ENCODE measurements at places on chromosomes 6 and 20. TPM values are rescaled to one million over a fixed set of nuclear protein-coding genes. Genes with fewer than 3 reads are reported as not detected.

Gene NRSN1
- not detected for total RNA-seq

- H3K27ac ChIP-seq: no peak overlapping the region
- no peaks in the 10 kb centered on the region for H3K27me3 ChIP-seq
- no peak overlapping the region for H3K4me3 ChIP-seq
- no peaks in the 10 kb centered on the region for H3K36me3 ChIP-seq
- no peak for DNase-seq
Measured at GRCh38 chr6:56440551-56440981, 193.2 kb upstream of the COL21A1 start.

DNA sequence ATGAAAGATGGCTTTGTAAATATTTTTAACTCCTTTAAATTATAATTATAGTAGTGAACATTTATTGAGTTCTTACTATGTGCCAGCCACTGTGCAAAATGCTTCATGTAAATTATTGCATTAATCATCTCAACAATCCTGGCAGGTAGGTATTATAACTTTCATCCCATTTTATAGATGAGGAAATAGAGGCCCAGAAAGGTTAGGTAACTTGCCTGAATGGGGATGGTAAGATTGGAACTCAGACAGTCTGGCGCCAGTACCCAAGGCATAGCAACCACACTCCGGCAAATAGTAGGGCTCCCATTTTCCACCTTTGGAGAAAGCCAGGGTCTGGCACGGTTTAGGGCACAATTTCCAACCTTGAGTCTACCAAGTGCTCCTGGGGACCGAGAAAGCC, 129.8 kb downstream of the VEGFA start:
- H3K4me3 ChIP-seq: no peak overlapping the region
- H3K27me3 ChIP-seq: no peaks in the 10 kb centered on the region
- no peak overlapping the region for H3K27ac ChIP-seq
- H3K4me1 ChIP-seq: no peaks in the 10 kb centered on the region
- no peak for DNase-seq

Gene CD93
- total RNA-seq: 17.9 TPM

GRCh38 chr20:50508171-50508755, 1.9 kb upstream of the PTPN1 start:
- no peak overlapping the region for H3K4me3 ChIP-seq
- H3K4me1 ChIP-seq: peaks cover 16% of the 10 kb centered on the region
- no peak for DNase-seq
- no peak overlapping the region for H3K27ac ChIP-seq
- H3K27me3 ChIP-seq: no peaks in the 10 kb centered on the region

DNA sequence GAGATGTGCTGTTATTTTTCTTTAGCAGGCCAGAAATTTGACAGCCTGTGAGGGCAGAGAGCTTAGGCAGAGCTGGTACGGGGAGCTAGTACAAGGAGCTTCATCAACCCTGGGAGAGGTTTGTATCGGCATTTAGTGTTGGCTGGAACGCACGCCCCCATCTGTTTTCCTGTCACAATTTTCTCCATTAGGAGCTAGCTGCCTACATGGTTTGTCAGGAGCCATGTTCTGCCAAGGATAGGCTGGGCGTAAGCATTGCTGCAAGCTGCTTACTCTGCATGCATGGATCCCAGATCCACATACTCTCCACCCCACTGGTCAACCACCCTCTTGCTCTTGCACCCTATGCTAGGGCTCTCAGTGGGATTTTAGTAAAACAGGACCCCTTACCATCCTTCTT, 449.0 kb upstream of the CHD6 start:
- H3K27me3 ChIP-seq: no peaks in the 10 kb centered on the region
- H3K36me3 ChIP-seq: no peaks in the 10 kb centered on the region
- no peak overlapping the region for H3K4me3 ChIP-seq

Gene BANF2
- total RNA-seq: not detected

- H3K27me3 ChIP-seq: no peaks in the 10 kb centered on the region
- H3K4me1 ChIP-seq: no peaks in the 10 kb centered on the region
- DNase-seq: no peak
- H3K36me3 ChIP-seq: no peaks in the 10 kb centered on the region
- no peak overlapping the region for H3K27ac ChIP-seq
- no peak overlapping the region for H3K4me3 ChIP-seq
Measured at GRCh38 chr6:123333000-123333756, 303.6 kb downstream of the TRDN start.

GRCh38 chr6:52598123-52598823, 21.4 kb upstream of the TRAM2 start:
- peak; percentile 50 for DNase-seq
- no peaks in the 10 kb centered on the region for H3K36me3 ChIP-seq
- peaks cover 8% of the 10 kb centered on the region for H3K4me1 ChIP-seq
- no peak overlapping the region for H3K27ac ChIP-seq

GRCh38 chr20:16732506-16733152, 2.8 kb downstream of the SNRPB2 start:
- no peak overlapping the region for H3K4me3 ChIP-seq
- no peak for DNase-seq
- H3K4me1 ChIP-seq: peaks cover 14% of the 10 kb centered on the region
- no peak overlapping the region for H3K27ac ChIP-seq

- H3K27ac ChIP-seq: no peak overlapping the region
- no peaks in the 10 kb centered on the region for H3K36me3 ChIP-seq
- no peaks in the 10 kb centered on the region for H3K4me1 ChIP-seq
- DNase-seq: no peak
- H3K4me3 ChIP-seq: no peak overlapping the region
Measured at GRCh38 chr6:142118925-142119324, 13.8 kb upstream of the GJE1 start.
